Sigmoid colon (tissue), 7 donors: ENCODE measurements at places on chromosomes 1 and 21. TPM values are rescaled to one million over a fixed set of nuclear protein-coding genes. Genes with fewer than 3 reads are reported as not detected.

DNA sequence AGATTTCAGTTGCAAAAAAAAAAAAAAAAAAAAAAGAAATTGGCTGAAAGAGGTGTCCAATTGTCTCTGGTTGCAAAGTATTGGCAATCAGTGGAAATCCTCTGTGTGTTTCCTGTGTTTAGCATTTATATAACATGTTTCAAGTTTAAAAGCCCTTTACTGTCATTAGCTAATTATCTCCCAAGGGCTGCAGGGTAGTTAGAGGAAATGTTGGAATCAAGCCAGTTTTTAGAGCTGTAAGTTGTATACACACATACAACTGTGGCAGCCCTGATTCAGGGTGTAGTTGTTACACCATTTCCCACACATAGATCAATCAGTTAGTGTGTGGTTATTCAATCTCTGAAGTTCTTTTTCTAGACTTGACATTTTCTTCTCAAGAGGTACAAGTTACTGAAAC lies 8.9 kb upstream of the ZNF326 start:
- H3K27ac ChIP-seq = no peak overlapping the region
- H3K4me3 ChIP-seq = no peak overlapping the region
- H3K27me3 ChIP-seq = no peaks in the 10 kb centered on the region
- no peaks in the 10 kb centered on the region for H3K36me3 ChIP-seq

- DNase-seq = no peak
- no peaks in the 10 kb centered on the region for H3K27me3 ChIP-seq
- H3K27ac ChIP-seq = no peak overlapping the region
- H3K4me1 ChIP-seq = no peaks in the 10 kb centered on the region
- H3K36me3 ChIP-seq = no peaks in the 10 kb centered on the region
Measured at GRCh38 chr1:204564835-204565234, 48.6 kb downstream of the MDM4 start.

DNA sequence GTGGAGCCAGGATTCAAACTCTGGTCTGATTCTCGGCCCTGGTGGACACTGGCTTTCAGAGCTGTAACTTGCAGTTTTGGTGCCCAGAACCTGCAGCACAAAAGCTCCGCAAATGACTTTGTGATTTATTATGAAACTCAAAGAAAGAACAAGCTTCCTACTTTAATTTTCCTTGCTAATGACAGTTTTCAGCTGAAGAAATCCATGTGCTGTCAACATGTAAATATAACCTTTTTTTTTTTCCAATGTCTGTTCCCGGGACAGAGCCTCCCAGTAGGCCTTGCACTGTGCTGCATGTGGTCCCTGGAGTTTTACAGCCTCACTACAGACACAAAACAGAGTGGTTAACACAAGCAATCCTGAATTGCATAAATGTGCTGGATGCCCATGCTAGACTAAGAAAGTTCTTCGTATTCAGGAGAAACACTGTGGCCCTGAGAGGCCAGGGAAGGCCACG lies 62.3 kb upstream of the ANGPTL1 start:
- no peaks in the 10 kb centered on the region for H3K36me3 ChIP-seq
- peaks cover 96% of the 10 kb centered on the region for H3K4me1 ChIP-seq
- no peaks in the 10 kb centered on the region for H3K27me3 ChIP-seq
- DNase-seq = peak; percentile 84
- peak overlapping the region; percentile 88 for H3K27ac ChIP-seq

DNA sequence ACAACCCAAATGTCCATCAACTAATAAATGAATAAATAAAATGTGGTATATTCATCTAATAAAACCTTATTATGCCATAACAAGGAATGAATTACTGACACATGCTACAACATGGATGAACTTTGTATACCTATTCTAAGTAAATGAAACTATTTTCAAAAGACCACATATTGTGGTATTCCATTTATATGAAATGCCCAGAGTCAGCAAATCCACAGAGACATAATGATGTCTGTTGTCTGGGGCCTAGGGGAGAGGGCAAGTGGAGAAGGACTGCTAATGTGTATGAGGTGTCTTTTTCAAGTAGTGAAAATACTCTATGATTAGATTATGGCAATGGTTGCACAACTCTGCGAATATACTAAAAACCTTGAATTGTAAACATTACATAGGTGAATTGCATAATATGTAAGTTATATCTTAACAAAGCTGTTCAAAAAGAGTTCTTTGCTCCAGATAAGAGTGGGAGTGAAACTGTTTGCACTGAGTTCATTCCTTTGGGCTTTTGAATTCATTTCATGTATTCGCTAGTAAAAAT lies 464.2 kb downstream of the NUF2 start:
- H3K27ac ChIP-seq = no peak overlapping the region
- H3K4me1 ChIP-seq = no peaks in the 10 kb centered on the region
- H3K36me3 ChIP-seq = no peaks in the 10 kb centered on the region
- no peak for DNase-seq

DNA sequence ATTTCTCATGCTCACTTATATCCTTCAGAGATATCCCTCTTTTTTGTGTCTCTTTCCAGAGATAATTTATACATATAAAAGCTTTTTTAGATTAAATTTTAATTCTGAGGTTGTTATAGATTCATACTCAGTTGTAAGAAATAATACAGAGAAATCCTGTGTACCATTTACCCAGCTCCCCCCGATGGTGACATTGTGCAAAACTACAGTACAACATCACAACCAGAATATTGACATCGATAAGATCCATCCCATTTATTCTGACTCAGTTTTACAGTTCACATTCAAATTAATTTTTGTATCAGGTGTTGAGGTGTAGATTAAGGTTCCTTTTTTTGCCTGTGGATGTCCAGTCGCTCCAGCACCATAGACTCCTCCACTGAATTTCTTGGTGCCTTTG lies 14.3 kb downstream of the DMRTB1 start:
- no peaks in the 10 kb centered on the region for H3K27me3 ChIP-seq
- H3K27ac ChIP-seq = no peak overlapping the region
- no peak for DNase-seq
- H3K4me3 ChIP-seq = no peak overlapping the region

GRCh38 chr1:197096137-197096536 lies 29.1 kb upstream of the F13B start:
- no peaks in the 10 kb centered on the region for H3K27me3 ChIP-seq
- no peak overlapping the region for H3K4me3 ChIP-seq
- H3K27ac ChIP-seq = no peak overlapping the region

GRCh38 chr1:25875154-25875855 lies at the start of gene PAQR7:
PAQR7 (minus strand) TSS chr1:25875708; CDS start chr1:25863839, 11,869 bp downstream.
- DNase-seq = peak; percentile 93
- peaks cover 43% of the 10 kb centered on the region for H3K4me1 ChIP-seq

- H3K27me3 ChIP-seq = no peaks in the 10 kb centered on the region
- no peak overlapping the region for H3K27ac ChIP-seq
- DNase-seq = peak; percentile 76
- H3K36me3 ChIP-seq = no peaks in the 10 kb centered on the region
Measured at GRCh38 chr1:232435729-232436128, 194.2 kb downstream of the SIPA1L2 start.

GRCh38 chr1:156347331-156347730 lies 9.0 kb downstream of the TSACC start:
- no peak for DNase-seq
- H3K27me3 ChIP-seq = no peaks in the 10 kb centered on the region
- no peaks in the 10 kb centered on the region for H3K36me3 ChIP-seq
- H3K27ac ChIP-seq = no peak overlapping the region

- no peak overlapping the region for H3K27ac ChIP-seq
- no peak for DNase-seq
- H3K4me3 ChIP-seq = no peak overlapping the region
- no peaks in the 10 kb centered on the region for H3K36me3 ChIP-seq
- H3K27me3 ChIP-seq = no peaks in the 10 kb centered on the region
Measured at GRCh38 chr21:41216486-41216885, 48.5 kb downstream of the BACE2 start.

DNA sequence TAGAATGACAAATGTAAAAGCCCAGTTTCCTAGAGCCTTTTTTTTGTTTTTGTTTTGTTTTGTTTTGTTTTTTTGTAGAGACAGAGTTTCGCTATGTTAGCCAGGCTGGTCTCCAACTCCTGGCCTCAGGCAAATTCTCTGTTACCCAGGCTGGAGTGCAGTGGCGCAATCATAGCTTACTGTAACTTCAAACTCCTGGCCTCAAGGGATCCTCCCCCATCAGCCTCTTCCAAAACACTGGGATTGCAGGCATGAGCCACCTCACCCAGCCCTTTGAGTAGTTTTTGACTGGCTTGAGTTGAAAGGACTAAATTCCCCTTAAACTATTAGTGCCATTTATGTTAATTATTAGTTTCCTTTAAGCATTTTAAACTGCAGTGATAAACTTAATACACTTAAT lies 28.8 kb upstream of the ZBTB18 start:
- no peak overlapping the region for H3K4me3 ChIP-seq
- no peaks in the 10 kb centered on the region for H3K36me3 ChIP-seq
- no peaks in the 10 kb centered on the region for H3K27me3 ChIP-seq
- no peaks in the 10 kb centered on the region for H3K4me1 ChIP-seq
- no peak for DNase-seq

- H3K4me3 ChIP-seq = peak within 1 kb of the TSS; percentile 69
- H3K27me3 ChIP-seq = no peaks in the 10 kb centered on the region
- H3K4me1 ChIP-seq = peaks cover 22% of the 10 kb centered on the region
- peak within 1 kb of the TSS; percentile 94 for H3K27ac ChIP-seq
- DNase-seq = no peak
Measured at GRCh38 chr1:15684042-15684461, at the start of gene PLEKHM2. PLEKHM2 (plus strand) TSS chr1:15684320; CDS start chr1:15684559, 239 bp downstream.

- H3K36me3 ChIP-seq = no peaks in the 10 kb centered on the region
- H3K4me3 ChIP-seq = no peak overlapping the region
- no peak overlapping the region for H3K27ac ChIP-seq
- no peaks in the 10 kb centered on the region for H3K4me1 ChIP-seq
- no peaks in the 10 kb centered on the region for H3K27me3 ChIP-seq
Measured at GRCh38 chr1:42904434-42904833, 54.2 kb downstream of the SLC2A1 start.

DDAH1 gene
- total RNA-seq = 26.3 TPM

S100B gene
- 126 TPM for total RNA-seq

KCNJ9 gene
- total RNA-seq = 0.28 TPM

NCF2 gene
- total RNA-seq = 10.5 TPM

TDRD5 gene
- not detected for total RNA-seq

ACTL8 gene
- total RNA-seq = not detected

ADAMTS5 gene
- 16.6 TPM for total RNA-seq

CRB1 gene
- not detected for total RNA-seq

SLC6A9 gene
- total RNA-seq = 5.9 TPM

TEX38 gene
- total RNA-seq = not detected

SH2D2A gene
- total RNA-seq = 3.3 TPM

MXRA8 gene
- total RNA-seq = 121 TPM
